Activated naive CD8-positive, alpha-beta T cell treated with anti-CD3 and anti-CD28 coated beads for 36 hours (primary cell): ENCODE measurements at places on chromosomes 6 and 20. TPM values are rescaled to one million over a fixed set of nuclear protein-coding genes. Genes with fewer than 3 reads are reported as not detected.

GRCh38 chr6:138774370-138774769, 801 bp downstream of the CCDC28A start:
- DNase-seq = no peak

- DNase-seq = no peak
Observed at GRCh38 chr6:113127786-113128419, 729.2 kb upstream of the MARCKS start.

DNA sequence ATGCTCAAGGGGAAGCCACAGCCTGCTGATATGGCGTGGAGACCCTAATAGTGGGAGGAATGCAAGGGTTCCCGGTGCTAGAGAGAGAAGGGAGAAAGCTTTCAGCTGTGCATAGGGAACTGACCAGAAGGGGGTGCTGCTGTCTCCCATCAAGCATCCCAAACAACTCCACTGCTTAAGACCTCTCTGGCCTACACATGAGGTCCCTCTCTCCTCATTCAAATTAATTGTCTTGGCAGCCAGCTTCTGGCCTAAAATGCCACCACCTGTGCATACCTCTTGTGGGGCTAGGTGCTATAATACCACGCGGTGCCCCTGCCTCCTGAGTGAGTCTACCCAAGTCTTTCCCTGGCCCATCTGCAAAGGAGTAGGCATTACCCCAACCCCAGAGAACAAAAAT, 14.5 kb downstream of the ADISSP start:
- peak; percentile 30 for DNase-seq

DNA sequence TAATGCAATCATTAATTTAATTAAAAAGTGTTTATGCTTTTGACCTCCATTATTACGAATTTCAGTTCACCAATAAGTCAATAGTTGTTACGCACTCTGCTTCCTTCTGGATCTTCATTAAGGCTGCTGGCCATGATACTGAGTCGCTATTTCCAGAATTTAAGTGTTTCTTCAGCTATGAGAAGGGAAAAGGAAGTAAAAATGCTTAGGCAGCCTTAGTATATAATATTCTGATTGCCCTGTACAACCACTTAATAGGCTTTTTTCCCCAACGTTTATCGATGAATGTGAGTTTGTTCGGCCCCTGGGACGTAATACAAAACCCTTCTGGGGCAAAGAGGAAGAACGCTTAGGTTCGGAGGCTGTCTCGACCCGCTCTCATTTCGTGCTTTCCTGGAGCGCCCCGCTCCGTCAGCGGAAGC, 644 bp downstream of the OARD1 start:
- DNase-seq = no peak

DNA sequence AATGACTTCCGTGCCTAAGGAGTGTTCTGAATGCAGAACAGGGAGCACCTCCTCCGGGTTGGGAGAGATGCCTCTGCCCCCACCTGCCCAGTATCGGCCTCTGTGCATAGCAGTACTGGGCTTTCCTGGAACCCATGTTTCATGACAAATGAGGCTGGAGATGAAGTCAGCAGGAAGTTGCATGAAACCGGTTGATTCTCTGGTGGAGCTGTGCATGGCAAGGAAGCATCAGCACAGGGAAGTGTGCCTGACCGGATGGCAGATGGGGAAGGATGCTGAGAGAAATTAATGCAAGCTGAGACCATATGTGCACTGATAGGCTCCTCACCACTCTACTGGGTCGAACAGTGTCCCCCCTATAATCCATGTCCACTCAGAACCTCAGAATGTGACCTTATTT, 155.5 kb downstream of the CDH26 start:
- no peak for DNase-seq

- no peak for DNase-seq
Observed at GRCh38 chr6:14540276-14540675, 422.7 kb downstream of the CD83 start.

DNA sequence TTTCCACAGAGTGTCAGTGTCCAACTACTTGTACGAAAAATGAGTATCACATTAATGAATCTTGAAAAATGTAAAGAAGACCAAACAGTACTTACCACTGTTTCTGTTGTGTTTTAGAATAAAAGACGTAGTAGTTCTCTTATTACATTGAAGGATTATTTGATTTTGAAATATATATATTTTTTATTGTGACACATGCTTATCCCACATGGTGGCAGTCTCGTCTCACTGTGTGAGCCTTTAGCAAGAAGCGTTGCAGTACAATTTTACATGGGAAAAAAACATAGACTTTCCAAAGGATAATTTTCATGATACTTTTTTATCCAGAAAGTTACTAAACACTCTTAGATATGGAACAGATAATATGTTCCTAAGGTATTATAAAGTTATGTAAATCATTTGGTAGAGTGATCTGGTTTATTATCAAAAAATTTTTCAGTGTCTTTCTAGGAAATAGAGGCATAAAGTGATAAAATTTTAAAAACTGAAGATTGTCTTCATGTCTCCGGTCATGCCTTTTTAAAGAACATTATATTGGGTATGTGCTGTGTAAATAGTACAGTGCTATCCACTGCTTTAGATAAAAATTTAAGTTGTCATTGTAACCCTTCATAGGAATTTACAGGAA, 117.5 kb upstream of the SAMD5 start:
- DNase-seq = no peak

DNA sequence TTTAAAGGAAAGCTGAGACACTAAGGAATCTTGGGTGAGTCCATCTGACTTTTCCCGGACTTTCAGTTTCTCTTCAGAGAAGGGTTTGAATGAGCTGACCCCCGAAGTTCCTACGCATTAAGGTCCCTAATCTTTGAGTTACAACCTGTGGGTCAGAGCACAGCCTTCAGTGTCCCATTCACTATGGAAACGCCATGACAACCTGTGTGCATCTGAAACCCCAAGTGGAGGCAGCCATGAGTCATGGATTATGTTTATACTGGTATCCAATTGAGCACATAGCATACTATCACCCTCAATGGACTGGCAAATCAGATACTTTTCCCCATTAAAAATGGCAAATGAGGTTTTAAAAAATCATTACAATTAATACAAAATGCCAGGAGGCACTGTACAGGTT, 11.4 kb downstream of the MYLK4 start:
- DNase-seq = peak; percentile 32

DNA sequence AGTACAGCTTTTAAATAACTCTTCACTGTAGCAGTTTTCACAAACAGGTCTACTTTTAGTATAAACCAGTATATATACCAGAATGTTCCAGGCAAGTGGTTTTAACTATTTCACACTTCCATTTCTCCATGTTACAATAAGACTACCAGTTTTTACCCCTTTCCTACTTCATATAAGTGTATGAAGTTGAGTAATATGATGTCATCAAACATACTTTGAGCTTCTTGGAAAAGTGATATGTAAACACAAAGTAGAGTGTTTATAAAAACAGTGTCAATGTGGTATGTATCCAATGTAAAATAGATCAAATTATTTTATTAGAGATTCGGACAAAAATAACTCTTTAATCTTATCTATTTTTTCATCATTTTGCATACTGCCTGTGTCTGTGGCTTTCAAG, 2.5 kb upstream of the PAQR8 start:
- no peak for DNase-seq

- DNase-seq = no peak
Observed at GRCh38 chr6:33861722-33862121, 57.9 kb upstream of the MLN start.

DNA sequence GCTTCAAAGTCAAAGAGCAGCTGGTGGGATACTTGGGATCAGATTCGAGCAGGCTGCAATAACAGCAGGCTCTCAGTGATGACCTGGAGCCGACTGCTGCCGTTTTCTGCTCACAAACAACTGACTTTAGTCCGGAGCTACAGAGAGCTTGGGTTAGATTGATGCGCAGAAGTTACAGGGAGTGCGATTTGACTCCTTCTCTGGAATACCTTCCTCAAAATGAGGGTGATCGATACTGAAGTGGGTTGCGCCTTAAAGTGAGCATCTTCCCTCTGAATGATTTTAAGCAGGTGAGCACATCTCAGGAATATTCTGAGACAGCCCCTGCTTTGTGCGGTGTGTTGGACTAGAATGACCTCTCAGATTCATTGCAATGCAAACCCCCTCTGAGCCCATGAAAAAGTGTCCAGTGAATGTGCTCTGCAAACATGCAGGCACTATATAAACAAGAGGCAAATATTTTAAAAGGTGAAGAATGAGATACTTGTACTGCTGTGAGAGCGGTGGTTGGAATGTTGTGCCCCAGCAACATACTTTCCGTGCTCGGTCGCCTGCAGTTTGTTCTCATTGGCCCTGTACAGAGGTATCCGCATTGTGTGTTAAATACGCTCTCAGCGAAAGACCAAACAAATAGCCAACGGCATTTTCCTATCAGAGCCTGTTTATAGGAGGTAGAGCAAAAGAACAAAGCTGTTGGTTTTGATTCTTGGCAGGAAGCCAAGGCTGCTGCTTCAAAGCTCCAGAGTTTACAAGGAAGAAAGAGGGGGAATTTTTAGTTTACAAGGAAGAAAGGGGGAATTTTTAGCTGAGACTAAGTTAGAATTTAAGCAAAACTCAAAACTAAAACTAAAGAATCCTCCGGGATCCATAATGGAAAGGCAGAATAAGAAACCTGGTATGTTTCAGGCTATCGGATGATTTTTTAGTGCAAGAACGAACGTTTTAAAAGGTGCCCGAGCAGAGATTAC, 67.7 kb downstream of the PHACTR2 start:
- no peak for DNase-seq

CFAP206 gene
- not detected for total RNA-seq

DNA sequence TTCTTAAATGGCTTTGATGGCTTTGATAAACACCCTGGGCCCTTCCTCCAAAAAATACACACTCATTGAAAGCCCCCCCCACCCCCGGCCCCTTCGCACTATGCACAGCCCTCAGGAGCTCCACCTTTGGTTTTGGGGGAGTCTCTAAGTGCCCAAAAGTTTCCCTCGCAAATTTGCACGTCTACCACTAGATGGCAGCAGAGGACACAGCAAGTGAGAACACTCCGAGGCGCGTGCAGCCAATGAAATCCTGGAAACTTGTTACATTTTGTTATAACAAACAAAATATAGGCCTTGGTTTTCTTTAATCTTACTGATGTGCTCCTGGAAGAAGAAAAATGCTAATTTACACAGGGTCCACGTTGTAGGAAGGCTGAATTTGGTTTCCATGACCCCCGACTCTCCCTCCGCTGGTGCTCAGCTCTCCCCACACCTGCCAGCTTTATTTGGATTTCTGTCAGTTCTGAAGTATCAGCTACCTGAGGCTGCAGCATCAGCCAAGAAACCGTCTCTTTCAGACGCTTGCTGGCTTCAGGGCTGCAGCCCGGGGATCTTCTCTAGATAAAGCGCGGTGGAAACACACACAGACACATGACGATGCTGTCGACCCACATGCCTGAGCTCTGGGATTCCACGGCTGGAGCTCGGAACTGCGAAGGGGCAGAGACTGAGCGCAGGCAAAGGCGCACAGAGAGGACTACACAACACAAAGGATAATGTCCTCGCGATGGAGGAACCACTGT, 148.3 kb upstream of the RPS6KA2 start:
- peak; percentile 51 for DNase-seq

MAFB gene
- not detected for total RNA-seq

- DNase-seq = no peak
Observed at GRCh38 chr6:95546148-95546547, 31.2 kb upstream of the MANEA start.

ZC3H12D gene
- 27.9 TPM for total RNA-seq

- DNase-seq = no peak
Observed at GRCh38 chr20:63178446-63178820, 37.5 kb downstream of the YTHDF1 start.

DNA sequence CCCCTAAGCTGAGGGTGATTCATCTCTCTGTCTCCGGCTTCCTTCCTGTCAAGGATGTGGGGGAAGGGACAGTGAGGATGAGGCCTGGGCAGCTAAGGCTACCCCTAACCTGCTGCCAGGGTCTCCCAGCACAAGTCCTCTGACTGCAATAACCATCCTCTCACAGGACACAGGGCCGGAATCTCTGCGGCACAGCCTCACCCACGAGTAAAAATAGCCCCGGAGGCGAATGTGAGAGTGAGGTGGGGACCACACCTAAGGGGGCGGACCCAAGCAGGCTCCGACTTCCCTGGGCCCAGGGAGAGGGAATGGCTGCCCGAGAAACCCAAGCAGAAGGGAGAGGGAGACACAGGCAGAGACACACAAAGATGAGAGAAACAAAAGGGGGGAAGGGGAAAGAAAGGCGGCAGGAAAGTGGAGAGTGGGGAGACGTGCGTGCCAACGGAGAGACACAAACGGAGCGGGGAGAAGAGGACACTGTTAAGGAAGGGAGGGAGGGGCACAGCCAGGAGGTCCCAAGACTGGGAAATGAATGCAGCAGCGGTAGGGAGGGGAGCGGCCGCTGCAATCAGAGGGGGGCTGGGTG, 1.4 kb downstream of the CLIC1 start:
- peak; percentile 64 for DNase-seq

ACTL10 gene
- 4.1 TPM for total RNA-seq

DNA sequence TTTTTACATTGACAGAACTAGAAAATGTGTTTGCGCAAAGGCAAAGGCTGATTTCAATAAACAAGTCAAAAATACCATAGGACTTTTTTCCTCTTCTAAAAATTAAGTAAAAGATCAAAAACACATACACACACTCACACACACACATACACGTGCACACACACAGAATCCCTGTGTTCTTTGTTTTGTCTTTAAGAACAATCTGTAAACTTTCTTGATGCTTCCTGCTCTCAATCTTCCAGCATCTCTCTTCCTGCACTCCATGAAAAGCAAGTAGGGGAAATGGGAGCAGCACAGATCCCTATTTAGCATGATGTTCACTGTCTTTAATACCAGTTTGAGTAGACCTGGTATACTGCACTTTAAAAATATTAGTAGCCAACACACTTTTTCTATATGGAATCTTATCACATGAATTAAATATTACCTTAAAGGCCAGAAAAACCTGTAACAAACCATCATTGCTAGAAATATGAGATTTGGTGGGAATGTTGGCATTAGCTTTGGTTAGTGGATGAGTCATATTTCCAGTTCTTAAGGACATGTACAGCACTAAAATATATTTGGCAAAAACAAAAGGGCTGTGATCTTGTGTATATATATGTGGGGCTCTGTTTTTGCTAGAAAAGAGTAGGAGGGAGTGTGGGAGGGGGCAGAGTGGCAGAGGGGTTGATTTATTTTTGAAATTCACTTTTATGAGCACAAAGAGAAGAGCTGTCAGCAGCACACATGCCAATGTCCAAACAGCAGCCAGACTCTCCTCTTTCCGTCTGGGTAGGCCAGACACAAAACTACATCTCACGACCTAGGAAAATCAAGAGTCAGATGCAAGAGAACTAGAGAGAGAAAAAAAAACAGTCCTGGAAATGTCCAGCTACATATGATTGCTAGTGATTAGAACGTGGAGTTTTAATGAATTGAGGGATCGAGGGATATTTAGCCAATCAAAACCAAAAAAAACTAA, 4.6 kb downstream of the PTPRK start:
- no peak for DNase-seq

DSP gene
- total RNA-seq = 0.16 TPM

DNA sequence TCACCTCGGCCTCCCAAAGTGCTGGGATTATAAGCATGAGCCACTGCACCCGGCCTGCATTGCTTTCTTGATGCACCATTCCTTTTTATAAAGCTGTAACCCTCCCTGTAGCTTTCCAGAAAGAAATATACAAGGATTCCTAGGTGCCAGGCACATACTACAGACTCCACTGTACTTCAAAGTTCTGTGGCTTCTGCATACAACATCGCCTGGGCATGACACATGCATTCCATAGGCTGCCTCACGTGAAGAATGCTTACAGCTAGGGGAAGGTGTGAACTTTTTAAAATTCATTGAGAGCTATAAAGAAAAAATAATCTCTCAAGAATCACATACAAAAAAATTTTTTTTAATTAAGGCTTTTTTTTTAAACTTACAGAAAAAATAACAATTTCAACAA, 50.2 kb downstream of the TRAM2 start:
- no peak for DNase-seq
